ENCODE measurements at places on chromosomes 5 and 9. TPM values are rescaled to one million over a fixed set of nuclear protein-coding genes. Genes with fewer than 3 reads are reported as not detected.

Gene C8G
- 1.7 TPM for polyA plus RNA-seq

- peaks cover 64% of the 10 kb centered on the region for H3K4me1 ChIP-seq
- peaks cover 2% of the 10 kb centered on the region for H3K36me3 ChIP-seq
- H3K27me3 ChIP-seq, result no peaks in the 10 kb centered on the region
- no peak overlapping the region for H3K4me3 ChIP-seq
- no peak for DNase-seq
These were observed 8.3 kb downstream of the MVB12B start for GRCh38 chr9:126334721-126335621.

DNA sequence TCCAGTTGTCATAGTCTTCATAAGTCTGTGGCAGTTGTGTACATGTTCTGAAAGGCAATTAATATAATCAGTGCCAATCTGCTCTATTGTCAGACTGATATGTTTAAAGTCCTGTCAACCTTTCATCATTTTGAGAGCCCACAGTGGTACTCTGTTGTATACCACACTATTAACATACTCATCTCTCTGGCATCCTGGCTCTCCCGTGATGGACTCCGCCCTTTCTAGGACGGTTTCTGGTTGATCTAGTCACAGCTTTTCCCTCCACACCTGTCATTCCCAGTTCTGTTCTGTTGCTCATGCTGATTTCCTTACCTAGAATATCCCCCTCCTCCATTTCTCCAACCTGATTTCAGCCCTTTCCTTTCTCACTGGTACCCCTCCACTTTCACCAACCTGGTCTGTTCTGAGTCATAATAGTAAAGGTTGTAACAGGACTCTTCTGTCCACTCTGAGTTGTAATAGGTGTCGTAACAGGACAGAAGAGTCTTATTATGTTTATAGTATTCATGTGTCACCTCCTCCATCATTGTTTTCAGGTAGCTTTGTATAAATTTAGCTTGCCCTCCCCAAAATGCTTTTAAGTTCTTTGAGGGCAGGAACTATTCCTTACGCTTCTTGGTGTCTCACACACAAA lies 4.1 kb downstream of the PTCD2 start:
- no peaks in the 10 kb centered on the region for H3K27me3 ChIP-seq
- peaks cover 10% of the 10 kb centered on the region for H3K4me1 ChIP-seq
- H3K4me3 ChIP-seq, result no peak overlapping the region
- no peak overlapping the region for H3K27ac ChIP-seq

DNA sequence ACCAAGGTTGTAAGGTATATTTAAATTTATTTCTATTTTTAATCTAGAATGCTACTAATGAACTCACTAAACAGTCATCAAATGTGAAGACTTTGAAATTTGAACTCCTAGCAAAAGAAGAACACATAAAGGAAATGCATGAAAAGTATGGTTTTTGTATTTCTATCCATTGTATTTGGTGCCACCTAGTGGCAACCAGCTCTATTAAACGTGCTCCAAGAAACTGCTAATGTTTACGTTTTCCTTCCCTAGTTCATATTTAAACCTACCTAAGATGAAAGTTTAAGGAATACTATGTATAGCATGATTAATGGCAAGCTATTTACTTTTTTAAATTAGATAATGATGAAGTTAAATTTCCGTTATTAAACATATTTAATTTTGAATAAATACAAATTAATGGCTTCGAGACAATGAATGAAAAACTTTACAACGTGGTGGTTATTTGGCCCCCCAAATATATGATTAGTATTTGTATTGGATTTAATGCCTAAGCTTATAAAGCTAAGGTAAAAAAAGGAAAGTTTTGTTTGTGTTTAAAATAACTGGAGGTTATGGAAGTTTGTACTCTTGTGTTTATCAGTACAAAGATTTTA lies 115.9 kb upstream of the SH3GL2 start:
- H3K4me1 ChIP-seq, result no peaks in the 10 kb centered on the region
- no peaks in the 10 kb centered on the region for H3K27me3 ChIP-seq
- no peaks in the 10 kb centered on the region for H3K36me3 ChIP-seq
- DNase-seq, result peak; percentile 93

Gene GGTA1
- 4.5 TPM for polyA plus RNA-seq

Measured in spinal cord (tissue), 10 donors.